Keratinocyte (primary cell): ENCODE measurements at places on chromosomes 3 and 15.
A peak's percentile ranks its signal among the peaks of the same experiment; 100 is the strongest.

- H3K27me3 ChIP-seq = no peaks in the 10 kb centered on the region
- peak overlapping the region; percentile 65 for H3K27ac ChIP-seq
- peak; percentile 54 for DNase-seq
- no peak overlapping the region for H3K4me3 ChIP-seq
- H3K36me3 ChIP-seq = no peaks in the 10 kb centered on the region
- peaks cover 36% of the 10 kb centered on the region for H3K4me1 ChIP-seq
These were observed 18.6 kb upstream of the FSTL1 start for GRCh38 chr3:120469440-120469839.

DNA sequence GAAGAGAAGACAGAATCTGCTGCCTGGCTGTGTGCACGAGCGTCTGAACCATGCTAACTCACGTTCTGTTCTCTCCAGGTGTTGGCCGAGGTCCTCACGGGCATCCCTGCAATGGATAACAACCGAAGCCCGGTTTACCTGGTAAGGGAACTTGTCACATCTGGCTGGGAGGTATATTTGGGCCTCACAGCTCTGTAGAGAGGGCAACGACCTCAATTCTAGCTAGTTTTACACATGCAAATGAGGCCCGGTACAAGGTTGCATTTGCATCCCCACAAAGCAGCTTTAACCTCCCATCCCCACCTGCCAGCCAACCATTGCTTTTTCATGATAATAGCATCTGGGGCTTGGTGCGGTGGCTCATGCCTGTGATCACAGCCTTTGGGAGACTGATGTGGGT is 22.0 kb upstream of the TATDN2 start:
- peaks cover 13% of the 10 kb centered on the region for H3K4me1 ChIP-seq
- H3K4me3 ChIP-seq = no peak overlapping the region
- H3K36me3 ChIP-seq = no peaks in the 10 kb centered on the region
- H3K27me3 ChIP-seq = no peaks in the 10 kb centered on the region

- no peaks in the 10 kb centered on the region for H3K36me3 ChIP-seq
- H3K4me1 ChIP-seq = no peaks in the 10 kb centered on the region
- no peak for DNase-seq
- no peak overlapping the region for H3K4me3 ChIP-seq
- H3K27ac ChIP-seq = no peak overlapping the region
- H3K27me3 ChIP-seq = no peaks in the 10 kb centered on the region
These were observed 21.6 kb downstream of the SAMMSON start for GRCh38 chr3:70020906-70021660.

- H3K27ac ChIP-seq = peak overlapping the region; percentile 60
- no peak overlapping the region for H3K4me3 ChIP-seq
- no peak for DNase-seq
- peaks cover 2% of the 10 kb centered on the region for H3K36me3 ChIP-seq
- H3K27me3 ChIP-seq = no peaks in the 10 kb centered on the region
- peaks cover 65% of the 10 kb centered on the region for H3K4me1 ChIP-seq
These were observed 392.6 kb upstream of the THBS1 start for GRCh38 chr15:39188314-39188713.

GRCh38 chr15:39455471-39455991 is 125.3 kb upstream of the THBS1 start:
- no peak overlapping the region for H3K27ac ChIP-seq
- H3K4me1 ChIP-seq = no peaks in the 10 kb centered on the region
- H3K27me3 ChIP-seq = no peaks in the 10 kb centered on the region

- H3K27ac ChIP-seq = peak overlapping the region; percentile 65
- DNase-seq = no peak
- no peaks in the 10 kb centered on the region for H3K36me3 ChIP-seq
- no peaks in the 10 kb centered on the region for H3K27me3 ChIP-seq
- no peak overlapping the region for H3K4me3 ChIP-seq
These were observed 58.4 kb upstream of the HRH1 start for GRCh38 chr3:11095932-11096265.

DNA sequence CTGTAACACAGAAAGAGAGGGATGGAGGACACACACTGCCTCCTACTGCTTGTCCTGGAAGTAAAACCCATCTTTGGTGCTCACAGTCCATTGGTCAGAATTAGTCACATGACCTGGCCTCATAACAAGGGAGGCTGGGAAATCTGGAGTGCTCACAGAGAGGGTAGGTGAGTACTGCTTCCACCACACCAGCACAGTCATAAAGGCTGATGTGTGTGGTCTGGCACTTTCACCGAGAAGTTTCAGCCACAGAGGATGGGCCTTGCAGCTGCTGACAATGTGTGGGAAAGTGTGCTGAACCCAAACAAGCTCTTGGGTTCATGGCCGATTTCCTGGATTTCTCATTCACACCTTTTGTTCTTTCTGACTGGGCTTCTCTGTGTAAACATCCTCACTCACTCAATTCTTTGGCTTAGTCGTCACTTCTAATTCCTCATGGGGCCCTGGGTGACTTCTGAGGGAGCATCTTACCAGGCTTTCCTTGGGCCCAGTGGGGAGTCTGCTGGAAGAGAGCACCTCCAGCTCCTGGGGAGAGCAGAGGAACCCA is 100.7 kb downstream of the ASB7 start:
- peak overlapping the region; percentile 69 for H3K27ac ChIP-seq
- DNase-seq = no peak
- H3K36me3 ChIP-seq = no peaks in the 10 kb centered on the region

DNA sequence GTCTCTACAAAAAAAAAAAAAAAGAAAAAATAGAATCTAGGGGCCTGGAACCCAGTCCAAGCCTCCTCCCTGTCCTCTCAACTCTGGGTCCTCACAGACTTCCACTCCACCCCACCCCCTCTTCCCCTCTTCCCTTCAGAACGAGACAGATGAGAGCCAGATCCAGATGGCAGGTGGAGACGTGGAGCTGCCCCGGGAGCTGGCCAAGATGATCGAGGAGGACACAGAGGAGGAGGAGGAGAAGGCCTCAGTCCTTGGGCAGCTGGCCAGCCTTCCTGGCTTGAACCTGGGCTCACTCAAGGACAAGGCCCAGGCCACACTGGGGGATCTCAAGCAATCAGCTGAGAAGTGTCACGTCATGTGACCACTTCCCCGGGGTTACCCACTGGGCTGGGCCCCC is 3.6 kb downstream of the CPLX3 start:
- no peaks in the 10 kb centered on the region for H3K4me1 ChIP-seq
- no peak overlapping the region for H3K4me3 ChIP-seq
- H3K27me3 ChIP-seq = peaks cover 38% of the 10 kb centered on the region
- DNase-seq = no peak
- no peaks in the 10 kb centered on the region for H3K36me3 ChIP-seq

GRCh38 chr15:80267658-80268057 is 15.6 kb upstream of the CTXND1 start:
- no peak for DNase-seq
- H3K36me3 ChIP-seq = no peaks in the 10 kb centered on the region
- H3K4me1 ChIP-seq = no peaks in the 10 kb centered on the region
- H3K27me3 ChIP-seq = no peaks in the 10 kb centered on the region
- H3K4me3 ChIP-seq = no peak overlapping the region

GRCh38 chr3:190116551-190117067 is 4.1 kb downstream of the P3H2 start:
- H3K4me3 ChIP-seq = no peak overlapping the region
- DNase-seq = peak; percentile 81
- peaks cover 38% of the 10 kb centered on the region for H3K4me1 ChIP-seq
- peak overlapping the region; percentile 61 for H3K27ac ChIP-seq
- no peaks in the 10 kb centered on the region for H3K36me3 ChIP-seq
- H3K27me3 ChIP-seq = no peaks in the 10 kb centered on the region

DNA sequence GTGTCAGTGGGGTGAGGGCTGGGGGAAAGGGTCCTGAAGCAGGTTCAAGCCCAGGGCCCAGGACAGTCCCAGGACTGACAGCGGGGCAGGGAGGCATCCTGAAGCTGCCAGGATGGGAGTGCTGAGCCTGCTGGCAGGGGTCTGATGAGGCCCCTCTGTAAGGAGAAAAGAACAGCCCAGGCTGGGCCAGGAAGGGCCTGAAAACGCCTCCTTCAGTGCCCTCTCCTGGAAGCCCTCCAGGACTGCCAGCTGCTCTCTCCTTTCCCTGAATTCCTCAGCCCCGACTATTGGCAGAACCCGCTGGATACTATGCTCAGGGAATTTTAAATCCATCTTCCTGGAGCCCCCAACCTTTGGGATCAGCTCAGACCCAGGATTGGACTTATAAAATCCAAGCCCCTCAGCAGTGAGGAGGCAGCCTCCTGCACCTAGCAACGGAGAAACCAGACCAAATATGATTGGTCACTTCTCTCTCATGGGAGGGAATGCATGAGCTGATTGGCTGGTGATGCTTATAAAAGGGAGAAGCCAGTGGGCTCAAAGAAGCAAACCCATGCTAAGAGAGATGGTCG is 203.5 kb upstream of the LINGO1 start:
- H3K27me3 ChIP-seq = peaks cover 33% of the 10 kb centered on the region
- no peak overlapping the region for H3K4me3 ChIP-seq
- DNase-seq = no peak
- peaks cover 8% of the 10 kb centered on the region for H3K4me1 ChIP-seq
- no peaks in the 10 kb centered on the region for H3K36me3 ChIP-seq

GRCh38 chr3:185760088-185760487 is 64.8 kb downstream of the IGF2BP2 start:
- DNase-seq = no peak
- no peaks in the 10 kb centered on the region for H3K27me3 ChIP-seq
- peak overlapping the region; percentile 15 for H3K27ac ChIP-seq

- no peaks in the 10 kb centered on the region for H3K27me3 ChIP-seq
- no peak for DNase-seq
- H3K4me3 ChIP-seq = no peak overlapping the region
- H3K36me3 ChIP-seq = no peaks in the 10 kb centered on the region
These were observed 158.8 kb downstream of the ERC2 start for GRCh38 chr3:56309465-56309864.

DNA sequence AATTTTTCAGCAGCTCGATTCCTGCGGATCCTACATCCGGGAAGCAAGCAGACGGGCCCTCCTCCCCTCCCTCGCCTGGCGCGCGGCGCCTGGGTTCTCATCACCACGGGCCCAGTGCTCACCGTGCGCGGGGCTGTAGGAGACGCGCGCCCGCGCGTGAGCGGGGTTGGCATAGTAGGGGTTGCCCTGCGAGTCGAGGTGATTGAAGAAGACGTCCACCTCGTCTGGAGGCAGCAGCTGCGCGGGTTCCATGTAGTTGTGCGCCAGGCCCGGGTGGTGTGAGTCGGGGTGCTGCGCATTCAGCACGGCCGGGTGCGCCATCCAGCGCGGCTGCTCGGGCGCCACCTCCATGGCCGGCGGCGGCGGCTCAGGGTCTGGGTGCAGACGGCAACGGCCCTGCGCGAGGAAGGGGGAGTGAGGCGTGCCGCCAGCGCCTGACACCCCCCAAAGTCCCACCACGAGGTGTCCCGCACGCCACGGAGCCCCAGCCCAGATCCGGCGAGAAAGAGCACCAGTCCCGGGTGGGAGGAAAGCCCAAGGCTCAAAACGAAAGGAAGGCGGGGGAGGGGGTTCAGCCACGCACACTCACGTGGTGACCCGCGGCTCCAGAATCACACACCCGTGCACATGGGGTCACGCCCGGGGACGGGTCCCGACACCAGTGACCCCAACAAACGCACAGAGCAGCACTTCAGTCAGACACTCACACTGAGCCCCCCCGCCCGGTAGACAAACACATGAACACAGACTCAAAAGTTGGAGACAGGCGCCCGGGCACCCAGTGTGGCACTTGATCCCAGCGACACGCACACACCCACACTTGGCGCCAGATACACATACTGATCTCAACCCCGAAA is 6.1 kb downstream of the GATA2 start:
- H3K27ac ChIP-seq = no peak overlapping the region
- peaks cover 19% of the 10 kb centered on the region for H3K4me1 ChIP-seq
- H3K27me3 ChIP-seq = peaks cover 100% of the 10 kb centered on the region
- no peaks in the 10 kb centered on the region for H3K36me3 ChIP-seq

DNA sequence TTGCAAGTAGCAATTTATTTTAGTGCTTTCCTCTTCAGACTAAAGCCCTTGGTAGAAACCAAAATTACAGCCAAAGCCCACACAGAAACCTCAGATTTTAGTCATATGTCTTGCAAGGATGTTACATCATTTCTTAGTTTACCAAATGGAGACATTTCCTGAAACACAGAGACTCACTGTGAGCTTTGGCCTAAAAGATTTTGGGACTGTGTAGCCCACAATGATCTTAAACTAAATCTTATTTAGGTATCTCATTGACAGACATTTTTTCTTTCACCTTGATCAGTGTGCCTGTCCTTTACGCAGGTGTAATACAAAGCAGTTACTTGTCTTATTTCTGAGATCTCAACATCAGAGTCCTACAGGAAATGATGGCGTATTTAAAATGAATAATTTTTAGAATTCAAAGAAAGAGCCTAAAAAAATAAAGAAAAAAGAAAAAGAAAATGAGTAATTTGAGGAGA is 27.8 kb upstream of the AP4E1 start:
- H3K4me1 ChIP-seq = peaks cover 58% of the 10 kb centered on the region
- no peaks in the 10 kb centered on the region for H3K27me3 ChIP-seq
- H3K27ac ChIP-seq = peak overlapping the region; percentile 92
- no peak overlapping the region for H3K4me3 ChIP-seq
- DNase-seq = no peak

- H3K27me3 ChIP-seq = no peaks in the 10 kb centered on the region
- H3K27ac ChIP-seq = no peak overlapping the region
- no peak for DNase-seq
- H3K4me3 ChIP-seq = no peak overlapping the region
These were observed 55.0 kb upstream of the NMNAT3 start for GRCh38 chr3:139732729-139733128.

DNA sequence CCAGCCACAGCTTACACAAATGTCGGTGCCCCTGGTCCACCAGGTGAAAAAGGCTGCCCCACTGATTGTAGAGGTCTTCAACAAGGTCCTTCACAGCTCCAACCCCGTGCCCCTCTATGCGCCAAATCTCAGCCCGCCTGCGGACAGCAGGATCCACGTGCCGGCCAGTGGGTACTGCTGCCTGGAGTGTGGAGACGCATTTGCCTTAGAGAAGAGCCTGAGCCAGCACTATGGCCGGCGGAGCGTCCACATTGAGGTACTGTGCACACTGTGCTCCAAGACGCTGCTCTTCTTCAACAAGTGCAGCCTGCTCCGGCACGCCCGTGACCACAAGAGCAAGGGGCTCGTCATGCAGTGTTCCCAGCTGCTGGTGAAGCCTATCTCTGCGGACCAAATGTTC is 32.9 kb upstream of the ALPK3 start:
- no peak for DNase-seq
- H3K4me1 ChIP-seq = no peaks in the 10 kb centered on the region
- H3K4me3 ChIP-seq = no peak overlapping the region
- H3K27ac ChIP-seq = no peak overlapping the region

GRCh38 chr3:46699676-46700523 is 1.3 kb upstream of the TMIE start:
- DNase-seq = no peak
- no peaks in the 10 kb centered on the region for H3K36me3 ChIP-seq
- H3K4me3 ChIP-seq = no peak overlapping the region
- H3K27ac ChIP-seq = no peak overlapping the region
- H3K27me3 ChIP-seq = peaks cover 33% of the 10 kb centered on the region

GRCh38 chr15:78360367-78360801 is 20.2 kb downstream of the CRABP1 start:
- no peaks in the 10 kb centered on the region for H3K4me1 ChIP-seq
- H3K27ac ChIP-seq = no peak overlapping the region
- H3K4me3 ChIP-seq = no peak overlapping the region
- H3K27me3 ChIP-seq = no peaks in the 10 kb centered on the region
- no peaks in the 10 kb centered on the region for H3K36me3 ChIP-seq

GRCh38 chr3:11085093-11085840 is 69.0 kb upstream of the HRH1 start:
- no peaks in the 10 kb centered on the region for H3K27me3 ChIP-seq
- DNase-seq = no peak
- H3K27ac ChIP-seq = no peak overlapping the region
- no peak overlapping the region for H3K4me3 ChIP-seq
- peaks cover 10% of the 10 kb centered on the region for H3K4me1 ChIP-seq

GRCh38 chr3:197593046-197593380 is 37.2 kb upstream of the BDH1 start:
- H3K4me1 ChIP-seq = no peaks in the 10 kb centered on the region
- H3K36me3 ChIP-seq = no peaks in the 10 kb centered on the region
- H3K4me3 ChIP-seq = no peak overlapping the region
- H3K27me3 ChIP-seq = no peaks in the 10 kb centered on the region
- H3K27ac ChIP-seq = no peak overlapping the region
